Activated T-helper 1 cell treated with anti-CD3 and anti-CD28 coated beads, Interleukin-12 subunit alpha, Interleukin-12 subunit beta, Interleukin-2, Interleukin-4 antibody, amounts not matched to agents 30 ng/mL and 10 ng/mL and 1 ng/mL, durations not matched to agents 14 hours and 24 hours and 36 hours (primary cell): ENCODE measurements at places on chromosomes 6 and 20.

- DNase-seq, result no peak
Observed at GRCh38 chr20:41382791-41383305, 16.2 kb upstream of the EMILIN3 start.

DNA sequence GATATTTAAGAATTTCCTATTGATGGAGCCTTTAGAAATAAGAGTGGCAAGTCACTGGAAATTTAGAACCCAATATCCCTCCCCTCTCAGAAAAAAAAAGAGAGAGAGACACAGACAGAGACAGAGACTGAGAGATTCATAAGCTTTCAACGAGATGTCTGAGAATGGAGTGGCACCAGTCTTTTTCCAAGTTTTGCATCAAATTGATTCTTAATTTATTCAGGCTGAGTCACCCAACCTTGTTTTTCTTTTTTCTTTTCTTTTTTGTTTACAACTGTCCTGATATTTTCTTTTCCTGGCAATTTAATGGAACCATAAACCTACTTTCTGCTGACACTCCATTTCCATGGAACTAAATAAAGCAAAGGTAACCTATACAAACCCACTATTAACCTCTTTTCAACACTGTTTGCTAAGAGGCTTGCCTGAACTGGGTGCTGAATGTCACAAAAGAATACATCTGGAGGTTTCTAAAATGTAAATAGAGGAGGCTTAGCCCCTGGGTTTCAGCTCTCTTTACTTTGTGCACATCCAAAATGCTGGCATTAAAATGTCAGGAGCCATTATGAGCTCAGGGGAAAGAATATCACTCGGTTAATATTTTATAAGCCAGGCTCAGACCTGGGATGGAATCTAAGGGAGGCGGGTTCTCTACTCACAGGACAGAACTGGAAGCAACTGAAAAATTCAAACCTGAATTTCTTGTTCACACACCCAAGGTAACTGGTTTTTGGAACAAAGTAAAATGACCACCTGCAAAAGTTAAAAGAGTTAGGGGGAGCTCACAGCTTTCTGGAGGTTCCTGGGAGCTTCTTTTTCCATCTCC lies 100.8 kb downstream of the BFSP1 start:
- no peak for DNase-seq

GRCh38 chr20:48826883-48827771 lies 672 bp downstream of the PREX1 start:
- peak; percentile 19 for DNase-seq

DNA sequence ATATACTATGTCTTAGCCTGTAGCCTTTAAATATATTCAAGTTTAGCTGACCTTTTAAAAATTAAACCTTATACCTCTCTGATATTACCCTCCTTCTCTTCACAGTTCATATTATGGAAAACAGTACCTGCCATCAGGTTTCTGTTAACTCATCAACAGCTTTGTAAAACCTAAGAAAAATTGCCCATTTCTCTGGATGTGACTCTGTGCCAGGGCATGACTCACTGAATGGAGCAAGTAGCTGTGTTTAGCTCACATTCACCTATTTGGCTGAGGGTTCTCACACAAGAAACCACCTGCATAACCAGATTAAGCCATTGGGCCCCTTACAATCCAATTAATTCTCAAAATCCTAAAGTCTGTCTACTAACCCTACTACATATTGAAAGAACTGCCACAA lies 678.8 kb upstream of the MARCKS start:
- DNase-seq, result no peak

DNA sequence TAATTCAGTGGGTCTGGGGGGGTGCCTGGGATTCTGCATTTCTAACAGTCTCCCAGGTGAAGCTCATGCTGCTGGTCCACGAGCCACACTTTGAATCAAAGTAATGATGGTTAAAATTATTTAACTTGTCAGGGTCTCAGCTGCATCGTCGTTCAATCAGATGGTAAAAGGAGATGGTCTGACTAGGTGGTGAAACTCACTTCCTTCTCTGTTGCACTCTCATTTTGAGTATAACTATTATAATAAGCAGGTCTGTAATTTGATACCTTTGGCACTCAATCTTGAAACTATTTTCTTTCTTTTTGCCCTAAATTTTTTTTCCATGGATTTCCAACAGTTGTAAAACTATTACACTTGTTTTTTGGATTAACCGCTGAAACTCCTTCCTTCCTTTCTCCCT lies 292.5 kb downstream of the FARS2 start:
- DNase-seq, result no peak
